Stimulated activated CD4-positive, alpha-beta T cell treated with anti-CD3 and anti-CD28 coated beads, Interleukin-1b, Interleukin-23, amount 100 ng/mL, for 1 hour (primary cell): ENCODE measurements at places on chromosomes 6 and 20.

- DNase-seq: no peak
Measured at GRCh38 chr6:47700053-47700452, 1.7 kb downstream of the ADGRF4 start.

DNA sequence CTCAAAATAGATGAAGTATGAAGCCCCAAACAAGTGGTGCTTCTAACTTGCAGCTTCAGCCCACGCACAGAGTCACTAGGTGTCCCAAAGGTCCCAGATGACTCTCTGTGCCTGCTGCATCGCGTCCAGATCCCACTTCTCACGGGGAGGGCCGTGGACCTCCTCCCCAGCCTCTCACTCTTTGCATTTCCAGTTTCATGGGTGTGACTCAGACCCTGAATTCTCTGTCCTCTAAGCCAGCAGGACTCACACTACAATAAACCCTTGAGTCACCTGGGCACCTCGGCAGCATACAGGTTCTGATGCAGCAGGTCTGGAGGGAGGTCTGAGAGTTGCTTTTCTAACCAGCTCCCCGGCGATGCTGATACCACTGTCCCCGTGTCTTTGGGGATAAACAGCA lies 114.0 kb upstream of the RIN2 start:
- DNase-seq: no peak

DNA sequence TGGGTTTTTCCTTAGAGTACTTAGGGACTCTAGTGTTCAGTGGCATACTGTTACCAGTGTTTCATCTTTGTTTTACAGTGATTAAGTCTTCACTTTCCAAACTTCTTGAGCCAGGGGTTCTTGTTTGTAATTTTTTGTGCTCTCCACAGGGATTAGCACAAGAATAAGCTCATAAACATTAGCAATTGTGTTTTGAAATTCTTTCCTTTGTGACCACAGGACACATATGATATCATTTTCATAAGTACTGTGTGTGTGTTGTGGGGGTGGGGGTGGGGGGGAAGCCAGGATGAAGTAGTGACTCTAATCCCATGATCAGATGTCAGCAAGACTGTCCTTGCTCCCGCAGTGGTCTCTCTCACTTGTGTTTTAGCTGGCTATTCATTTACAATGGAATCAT lies 101.5 kb upstream of the SCP2D1 start:
- no peak for DNase-seq

DNA sequence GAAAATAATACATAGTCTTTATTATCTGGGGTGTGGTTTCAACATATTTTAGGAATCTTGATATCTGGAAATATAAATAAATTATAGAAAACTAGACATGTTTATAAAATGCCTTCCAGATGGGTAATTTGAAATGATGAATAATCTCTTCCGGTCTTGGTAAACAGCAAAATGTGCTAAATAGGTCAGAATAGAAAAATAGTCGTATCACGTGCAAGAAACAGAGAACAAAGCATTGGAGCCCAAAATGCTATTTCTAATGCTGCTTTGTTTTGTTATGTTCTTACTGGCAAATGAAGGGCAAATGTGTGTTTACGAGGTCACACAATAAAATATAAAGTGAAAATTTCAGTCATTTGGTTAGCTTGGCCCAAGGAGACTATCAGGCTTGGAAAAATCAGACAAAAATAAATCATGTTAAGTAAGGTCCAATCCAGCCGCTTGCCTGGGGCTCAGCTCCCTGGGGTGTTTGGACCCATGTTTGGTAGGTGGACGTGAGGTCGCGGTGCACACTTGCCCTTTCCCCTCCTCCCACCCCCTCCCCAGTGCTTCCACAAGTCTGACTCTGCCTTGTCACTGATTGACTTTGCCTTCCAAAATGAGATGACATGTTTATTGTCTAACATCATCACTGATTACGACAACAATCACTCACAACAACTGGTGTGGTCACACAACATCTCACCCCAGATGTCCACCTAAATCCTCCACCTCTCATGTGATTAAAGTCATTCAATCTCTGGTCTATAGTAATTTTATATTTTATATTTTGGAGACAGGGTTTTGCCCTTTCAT lies 56.0 kb downstream of the RIN2 start:
- no peak for DNase-seq

DNA sequence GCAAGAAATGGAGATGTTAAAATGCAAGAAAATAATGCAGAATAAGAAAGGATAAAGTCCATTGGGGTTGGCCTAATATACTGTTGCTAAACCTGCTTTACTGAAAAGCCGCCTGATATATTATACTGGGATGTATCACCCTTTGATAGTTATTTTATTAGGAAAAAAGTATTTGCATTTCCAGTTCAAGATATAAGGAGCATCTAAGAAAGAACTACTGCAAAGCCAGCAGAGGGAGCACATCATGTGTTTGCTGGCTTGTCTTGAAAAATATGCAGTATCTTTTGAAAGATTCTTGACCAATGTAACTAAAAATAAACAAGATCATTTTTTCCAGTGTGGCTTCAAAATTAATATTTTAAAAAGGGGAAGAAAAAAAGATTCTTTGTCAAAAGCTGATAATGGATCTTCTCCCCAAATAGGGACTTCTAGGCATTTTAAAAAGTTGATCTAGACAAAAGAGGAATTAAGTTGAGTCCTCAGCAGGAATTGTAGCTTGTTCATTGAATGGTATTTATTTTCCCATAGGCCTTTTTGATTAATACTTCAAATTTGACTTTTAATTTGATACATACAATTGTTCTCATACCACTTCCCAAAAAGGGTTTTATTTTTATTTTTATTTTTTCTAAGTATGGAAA lies 214.9 kb downstream of the ZFAND3 start:
- DNase-seq: no peak

GRCh38 chr6:139828751-139829519 lies 454.5 kb upstream of the CITED2 start:
- DNase-seq: no peak

DNA sequence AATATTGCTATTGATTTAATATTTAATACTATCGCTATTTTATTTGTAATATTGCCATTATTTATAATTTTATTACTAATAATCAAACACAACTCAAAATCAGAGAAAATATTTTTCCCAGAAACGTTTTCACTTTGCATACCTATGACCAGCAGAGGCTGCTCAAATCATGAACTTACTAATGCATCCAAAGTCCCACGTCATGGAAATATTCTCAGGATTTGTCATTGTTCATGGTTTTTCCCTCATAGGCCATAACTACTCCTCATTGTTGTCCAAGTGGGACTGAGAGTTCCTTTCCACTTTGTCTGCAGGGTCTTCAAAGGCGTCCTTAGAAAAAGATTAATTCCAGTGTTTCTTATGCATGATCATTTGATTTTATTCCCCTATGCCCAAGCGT lies 344.8 kb downstream of the THBS2 start:
- no peak for DNase-seq

DNA sequence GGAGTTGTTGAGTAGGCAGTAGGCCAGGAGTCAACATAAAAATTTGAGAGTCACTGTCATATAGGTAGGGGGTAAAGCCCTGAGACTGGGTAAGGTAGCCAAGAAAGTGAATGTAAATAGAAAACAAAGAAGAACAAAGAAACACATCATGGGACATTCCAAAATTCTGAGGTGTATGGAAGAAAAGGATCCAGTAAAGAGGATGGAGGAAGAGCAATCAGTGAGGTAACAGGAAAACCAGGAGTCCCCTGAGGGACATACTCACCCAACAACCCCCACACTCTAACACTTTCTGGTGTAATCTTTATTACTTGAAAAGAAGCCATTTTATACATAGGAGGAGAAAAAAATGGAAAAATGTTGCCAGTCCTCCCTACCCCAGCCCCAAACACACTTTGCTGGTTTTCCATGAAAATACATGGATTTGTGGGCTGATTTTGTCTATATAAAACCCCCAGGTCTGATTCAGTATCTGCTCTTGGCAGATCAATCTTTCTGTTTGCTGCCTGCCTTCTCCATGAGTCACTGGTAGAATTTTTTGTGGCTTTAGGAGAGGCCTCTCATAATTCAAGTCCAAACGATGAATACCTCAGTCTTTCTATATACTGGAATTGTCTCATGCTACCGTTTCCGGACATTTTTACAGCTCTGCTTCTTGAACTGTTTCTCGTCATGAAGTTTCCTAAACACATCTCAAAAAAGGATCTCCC lies 271.4 kb upstream of the MAN1A1 start:
- DNase-seq: no peak

- DNase-seq: no peak
Measured at GRCh38 chr20:11686195-11686594, 231.5 kb upstream of the BTBD3 start.

DNA sequence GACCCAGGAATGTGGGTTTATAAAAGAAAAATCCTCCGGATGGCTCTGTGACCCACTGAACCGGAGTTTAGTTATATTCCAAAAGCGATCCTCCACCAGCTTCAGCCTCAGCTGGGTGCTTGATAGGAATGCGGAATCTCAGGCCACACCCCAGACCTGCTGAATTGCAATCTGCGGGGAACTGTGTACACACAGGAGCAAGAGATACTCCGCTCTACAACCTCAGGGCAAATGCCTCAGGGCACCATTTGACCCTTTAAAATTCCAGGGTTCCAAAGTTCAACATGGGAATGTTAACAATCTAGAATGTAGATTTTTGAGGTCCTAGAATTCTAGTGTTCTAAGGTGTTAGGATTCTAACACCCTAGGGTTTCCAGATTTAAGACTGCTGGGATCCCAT lies 10.8 kb downstream of the BPIFA2 start:
- no peak for DNase-seq

DNA sequence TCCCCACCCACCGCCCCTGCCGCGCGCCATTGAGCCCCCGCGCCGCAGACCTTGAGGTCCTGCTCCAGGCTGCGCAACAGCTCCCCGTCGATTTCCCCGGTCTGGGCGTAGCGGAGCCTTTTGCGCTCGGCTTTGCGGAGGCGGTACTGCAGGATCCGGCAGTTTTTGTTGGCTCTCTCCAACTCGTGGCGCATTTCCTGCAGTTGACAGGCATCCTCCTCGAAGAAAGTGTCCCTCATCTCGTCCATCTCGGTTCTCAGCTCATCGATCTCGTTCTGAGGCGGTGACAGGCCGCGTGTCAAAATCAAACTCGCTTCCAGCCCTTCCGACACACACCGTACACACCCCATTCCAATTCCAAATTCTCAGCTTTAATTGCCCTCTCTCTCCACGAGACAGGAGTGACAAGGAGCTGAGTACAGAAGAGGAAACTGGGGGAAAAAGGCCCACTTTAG lies 4.3 kb downstream of the MTCL3 start:
- no peak for DNase-seq

GRCh38 chr6:109874621-109875020 lies 103.5 kb upstream of the GPR6 start:
- no peak for DNase-seq

GRCh38 chr6:46329568-46329967 lies 158.8 kb upstream of the ENPP5 start:
- DNase-seq: no peak

DNA sequence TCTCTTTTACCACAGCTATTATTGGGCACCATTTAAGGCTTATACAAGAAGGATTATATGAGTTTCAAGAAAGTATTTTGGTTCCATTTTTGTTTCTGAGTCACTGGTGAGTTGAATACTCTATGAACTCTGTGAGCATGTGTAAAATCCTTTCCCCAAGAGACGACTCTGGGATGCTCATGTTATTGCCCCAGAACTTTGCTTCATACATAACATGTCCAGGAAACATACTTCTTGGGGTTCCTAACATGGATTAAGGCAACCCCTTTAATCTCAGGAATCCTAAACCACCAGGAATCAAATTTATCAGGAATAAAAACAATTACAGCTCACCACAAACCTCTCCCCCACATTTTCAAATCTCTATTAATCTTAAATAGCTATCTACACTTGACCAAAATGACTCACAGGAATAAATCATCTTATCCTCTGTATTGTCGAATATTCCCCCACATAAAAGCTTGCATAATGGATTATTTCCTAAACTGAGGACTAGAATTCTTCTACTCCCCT lies 117.5 kb upstream of the COL21A1 start:
- no peak for DNase-seq

GRCh38 chr20:60700728-60701127 lies 551.3 kb upstream of the CDH4 start:
- DNase-seq: no peak

- DNase-seq: no peak
Measured at GRCh38 chr6:36698196-36698595, 570 bp downstream of the RAB44 start.

DNA sequence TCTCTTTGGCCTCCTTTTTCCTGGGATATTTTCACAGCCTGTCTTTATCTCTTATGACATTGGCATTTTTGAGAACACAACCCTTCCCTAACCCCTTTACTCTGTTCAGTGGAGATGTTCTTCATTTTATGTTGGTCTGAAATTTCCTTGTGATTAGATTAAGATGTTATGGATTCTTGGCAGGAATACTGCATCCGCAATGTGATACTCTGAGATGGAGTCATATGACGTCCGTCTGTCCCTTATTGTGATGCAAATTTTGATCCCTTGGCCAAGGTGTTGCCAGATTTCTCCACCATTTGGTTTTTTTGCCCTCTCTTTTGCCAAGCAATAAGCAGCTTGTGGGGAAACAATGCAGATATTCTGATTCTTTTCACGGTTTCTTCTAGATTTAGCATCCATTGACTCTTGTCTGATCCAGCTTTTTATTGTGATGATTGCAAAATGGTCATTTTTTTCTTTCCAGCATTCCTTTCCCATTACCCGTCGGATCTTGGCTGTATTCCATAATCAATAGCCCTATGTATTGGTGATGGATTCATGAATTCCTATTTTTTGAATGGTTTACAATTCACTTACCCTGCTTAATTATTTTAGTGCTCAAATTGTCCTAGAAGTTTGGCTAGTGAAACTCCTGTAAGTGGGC lies 85.1 kb downstream of the NCOA3 start:
- DNase-seq: no peak

GRCh38 chr20:64108731-64109681 lies 1.6 kb upstream of the NPBWR2 start:
- DNase-seq: no peak

DNA sequence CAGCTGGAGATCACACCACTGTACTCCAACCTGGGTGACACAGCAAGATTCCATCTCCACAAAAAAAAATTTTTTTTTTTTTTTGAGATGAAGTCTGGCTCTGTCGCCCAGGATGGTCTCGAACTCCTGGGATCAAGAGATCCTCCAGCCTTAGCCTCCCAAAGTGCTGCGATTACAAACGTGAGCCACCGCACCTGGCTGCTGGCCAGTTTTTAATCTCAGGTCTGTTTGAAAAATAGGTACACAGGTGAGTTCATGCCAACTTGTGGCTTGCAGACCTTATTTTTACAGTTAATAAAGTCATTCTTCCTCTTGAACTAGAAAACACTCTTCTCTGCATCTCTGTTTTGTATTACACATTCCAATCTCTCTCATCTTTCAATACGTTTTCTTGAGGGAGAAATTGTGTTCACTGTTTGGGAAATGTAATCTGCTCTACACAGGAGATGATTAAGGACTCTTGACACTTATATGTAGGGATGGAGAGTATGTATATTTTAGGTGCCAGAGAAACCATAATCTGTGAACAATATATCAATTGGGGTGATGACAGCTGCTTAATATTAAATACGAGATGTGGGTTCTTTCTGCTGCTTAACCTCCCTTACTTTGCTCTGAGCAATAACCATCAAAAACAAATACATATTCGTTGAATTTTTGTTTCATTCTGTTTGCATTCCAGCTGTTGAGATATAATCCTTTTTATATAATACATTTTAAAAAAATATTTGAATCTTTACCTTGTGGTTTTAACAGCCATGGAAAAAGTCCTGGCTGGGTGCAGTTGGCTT lies 17.7 kb upstream of the RIPOR3 start:
- DNase-seq: no peak
